ENCODE measurements at places on chromosomes 5 and 9.

GRCh38 chr9:19800884-19801283, 12.0 kb upstream of the SLC24A2 start:
- no peak for DNase-seq

- no peak for DNase-seq
Observed at GRCh38 chr5:142316051-142316450, 8.8 kb downstream of the SPRY4 start.

DNA sequence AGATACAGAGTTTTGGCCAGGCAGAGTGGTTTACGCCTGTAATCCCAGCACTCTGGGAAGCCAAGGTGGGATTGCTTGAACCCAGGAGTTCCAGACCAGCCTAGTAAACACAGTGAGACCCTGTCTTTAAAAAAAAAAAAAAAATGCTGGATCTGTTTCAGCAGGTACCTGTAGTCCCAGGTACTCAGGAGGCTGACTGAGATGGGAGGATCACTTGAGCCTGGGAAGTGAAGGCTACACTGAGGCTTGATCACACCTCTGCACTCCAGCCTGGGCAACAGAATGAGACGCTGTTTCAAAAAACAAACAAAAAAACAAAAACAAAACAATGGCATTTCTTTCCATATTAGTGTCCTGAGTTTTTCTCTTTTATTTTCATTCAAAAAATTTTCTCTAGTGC, 19.0 kb downstream of the UNC13B start:
- no peak for DNase-seq

- no peak for DNase-seq
Observed at GRCh38 chr5:153746440-153746839, 256.0 kb downstream of the GRIA1 start.

DNA sequence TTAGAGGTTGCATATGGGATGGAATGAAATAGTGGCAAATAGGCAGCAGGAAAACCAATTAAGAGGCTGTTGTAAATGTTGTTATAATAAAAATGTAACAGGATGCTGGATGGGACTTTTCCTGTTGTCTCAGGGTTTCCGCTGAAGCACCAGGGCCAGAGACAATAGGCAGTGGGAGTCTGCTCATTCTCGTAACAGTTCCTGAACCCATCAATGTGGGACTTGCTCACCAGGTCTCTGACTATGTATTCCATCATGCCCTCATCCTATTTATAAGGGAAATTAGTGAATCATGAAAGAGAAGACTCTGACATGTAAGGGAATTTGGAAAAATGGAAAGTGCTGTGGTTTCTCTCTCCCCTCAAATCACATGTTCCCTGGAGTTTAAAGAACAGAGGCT, 23.5 kb upstream of the SSBP2 start:
- DNase-seq: no peak

GRCh38 chr5:135154961-135155360, 120.9 kb upstream of the PITX1 start:
- DNase-seq: no peak

DNA sequence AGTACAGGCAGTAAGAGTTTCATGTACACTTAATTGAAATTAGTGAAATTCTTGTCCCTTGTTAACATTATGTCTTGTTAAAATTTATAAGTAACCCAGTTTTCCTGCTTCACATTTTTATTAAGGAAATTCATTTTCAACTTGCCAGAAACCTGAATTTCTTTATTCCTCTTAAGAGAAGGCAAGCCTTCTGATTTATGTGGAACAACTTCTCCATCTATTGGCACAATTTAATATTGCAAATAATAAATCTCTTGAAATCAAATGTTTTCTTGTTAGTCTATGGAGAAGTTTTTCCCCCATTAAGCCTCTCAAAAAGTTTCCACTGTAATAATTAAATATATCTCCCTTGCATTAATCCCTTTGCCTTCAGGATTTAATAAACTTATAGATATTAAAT, 33.8 kb upstream of the ACO1 start:
- no peak for DNase-seq

DNA sequence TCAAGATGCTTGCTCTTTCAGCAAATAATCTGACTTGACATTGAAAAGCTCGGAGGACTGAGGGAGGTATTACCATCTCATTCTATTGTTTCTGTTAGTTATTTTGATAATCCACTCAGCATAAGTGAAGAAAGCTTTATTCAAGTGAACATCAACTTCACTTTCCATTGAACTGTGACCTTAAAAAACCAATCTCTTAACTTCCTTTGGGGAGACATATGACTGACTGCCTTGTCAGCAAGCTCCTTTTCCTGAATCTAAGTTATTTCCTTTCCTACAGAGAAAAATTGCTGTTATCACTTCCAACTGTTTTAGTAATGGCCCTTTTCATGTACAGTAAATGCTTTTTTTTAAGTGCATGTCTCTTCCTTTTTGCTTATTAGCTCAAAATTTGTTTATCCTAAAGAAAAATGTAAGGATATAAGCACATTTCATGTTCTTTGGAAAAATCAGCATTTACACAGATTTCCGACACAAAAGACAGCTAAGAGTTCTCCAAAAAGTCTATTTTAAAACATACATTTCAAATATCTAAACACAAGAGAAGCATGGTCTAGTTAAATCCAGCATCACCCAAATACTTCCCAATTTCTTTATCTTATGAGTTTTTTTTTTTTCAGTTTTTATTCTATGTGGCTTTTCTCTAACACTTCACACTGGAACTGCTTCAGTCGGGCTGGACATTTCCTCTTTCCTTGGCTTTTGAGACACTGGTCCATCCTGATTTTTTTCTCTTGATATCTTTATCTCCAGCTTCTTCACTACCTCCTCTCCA, 117.9 kb upstream of the DAB2 start:
- no peak for DNase-seq

DNA sequence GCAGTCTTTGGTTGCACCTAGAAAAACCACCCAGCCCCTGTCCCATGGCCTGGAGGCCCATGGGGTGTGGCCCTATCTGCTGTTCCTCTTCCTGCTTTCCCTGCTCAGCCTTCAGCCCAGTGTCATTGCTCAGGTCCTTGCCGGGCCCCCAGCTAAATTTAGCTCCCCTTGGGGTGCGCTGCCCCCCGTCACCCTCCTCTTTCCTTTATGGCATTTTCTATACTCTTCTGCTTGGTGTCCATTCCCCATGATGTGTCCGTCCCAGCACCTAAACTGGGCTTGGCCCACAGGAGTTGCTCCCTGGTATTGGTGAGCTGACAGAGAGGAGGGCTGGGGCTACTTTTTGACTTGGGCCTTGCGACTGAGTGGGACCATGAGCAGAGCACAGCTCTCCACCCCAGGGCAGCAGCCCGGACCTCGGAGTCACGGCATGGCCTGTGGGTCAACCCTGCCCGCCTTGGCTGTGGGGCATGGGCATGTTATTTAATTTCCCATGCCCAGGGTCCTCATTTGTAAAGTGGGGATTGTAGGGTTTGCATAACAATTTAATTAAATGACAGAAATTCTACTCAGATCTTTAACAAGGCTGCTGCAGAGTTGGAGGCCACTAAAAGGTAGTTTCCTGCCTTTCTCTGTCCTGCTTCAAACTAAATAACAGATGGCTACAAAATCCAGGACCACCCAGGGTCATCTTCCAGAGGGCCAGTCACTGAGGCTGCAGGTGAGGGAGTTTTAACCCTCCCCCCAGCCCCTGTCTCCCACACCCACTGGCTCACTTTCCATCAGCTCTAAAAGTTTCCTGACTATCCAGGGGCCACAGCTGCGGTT, 98.2 kb downstream of the DAP start:
- no peak for DNase-seq

DNA sequence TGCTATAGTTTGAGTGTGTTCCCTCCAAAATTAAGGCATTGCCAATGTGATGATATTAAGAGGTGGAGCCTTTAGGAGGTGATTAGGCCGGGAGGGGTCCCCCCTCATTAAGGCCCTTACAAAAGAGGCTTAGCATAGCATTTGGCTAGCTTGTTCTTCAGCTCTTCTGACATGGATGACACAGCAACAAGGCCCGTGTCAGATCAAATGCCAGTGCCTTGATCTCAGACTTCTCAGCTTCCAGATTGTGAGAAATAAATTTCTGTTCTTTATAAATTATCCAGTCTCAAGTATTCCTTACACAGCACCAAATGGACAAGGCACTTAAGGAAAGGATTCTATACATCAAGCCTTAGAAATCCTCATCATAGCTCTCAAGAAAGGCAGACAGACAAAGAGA, 31.8 kb downstream of the SLC38A9 start:
- no peak for DNase-seq

- no peak for DNase-seq
Observed at GRCh38 chr9:87276851-87277261, 220.8 kb upstream of the DAPK1 start.

DNA sequence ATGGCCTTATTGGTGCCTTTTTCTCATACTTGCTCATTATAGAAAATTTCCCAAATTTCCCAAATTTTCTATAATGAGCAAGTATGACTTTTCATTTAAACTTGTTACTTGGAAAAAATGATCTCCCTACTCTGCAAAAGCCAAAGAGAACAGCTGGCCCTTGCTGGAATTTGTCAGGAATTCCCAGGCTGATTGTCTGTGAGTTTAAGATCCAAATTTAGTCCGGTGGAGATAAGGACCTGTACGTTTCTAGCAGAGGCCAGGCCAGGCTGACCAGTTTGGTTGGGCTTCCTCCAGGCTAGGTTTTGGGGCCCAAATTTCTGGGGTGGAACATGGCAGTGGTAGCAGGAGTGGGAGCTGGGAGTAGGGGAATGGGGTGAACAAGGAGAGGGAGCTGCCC, 51.9 kb downstream of the NEURL1B start:
- DNase-seq: no peak

DNA sequence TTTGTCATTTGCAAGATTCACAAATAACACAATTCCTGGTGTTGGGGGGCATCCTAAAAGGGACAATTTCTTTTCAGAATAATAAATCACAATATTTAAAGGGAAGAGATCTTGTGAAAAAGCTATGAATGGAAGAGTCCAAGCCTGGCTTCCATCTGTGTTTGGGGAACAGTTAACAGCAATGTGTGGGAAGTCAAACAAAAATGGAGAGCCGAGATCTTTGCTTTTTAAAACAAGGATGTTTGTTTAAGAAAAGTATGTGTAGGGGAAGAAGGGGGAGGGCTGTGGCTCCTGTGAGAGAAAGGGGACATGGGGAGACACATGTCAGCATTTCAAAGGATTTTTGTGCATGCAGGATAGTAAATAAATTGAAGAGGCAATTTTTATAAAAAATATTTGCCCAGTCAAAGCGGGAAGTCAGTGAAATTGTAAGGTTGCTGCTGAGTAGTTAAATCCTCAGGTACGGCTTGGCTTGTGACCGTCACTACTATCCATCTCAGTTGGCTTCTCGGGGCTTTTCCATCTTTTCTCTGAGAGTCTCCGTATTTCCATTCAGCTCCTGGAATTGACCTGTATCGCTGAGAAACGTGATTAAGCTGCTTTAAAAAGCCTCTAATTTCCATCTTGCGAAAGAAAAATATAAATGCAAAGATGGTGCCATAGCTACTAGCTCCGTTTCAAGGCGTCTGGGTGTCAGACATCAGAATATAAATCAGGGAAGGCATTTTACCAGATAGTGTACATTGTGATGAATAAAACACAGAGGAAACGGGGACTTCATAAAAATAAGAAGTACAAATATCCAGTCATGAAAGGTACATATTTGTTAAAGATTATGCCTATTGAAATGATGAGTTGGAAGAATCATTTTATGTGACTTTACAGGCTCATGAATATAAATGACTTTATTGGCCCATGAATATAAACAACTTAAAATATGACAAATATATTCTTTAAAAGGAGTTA, 52.9 kb upstream of the VCAN start:
- DNase-seq: no peak

DNA sequence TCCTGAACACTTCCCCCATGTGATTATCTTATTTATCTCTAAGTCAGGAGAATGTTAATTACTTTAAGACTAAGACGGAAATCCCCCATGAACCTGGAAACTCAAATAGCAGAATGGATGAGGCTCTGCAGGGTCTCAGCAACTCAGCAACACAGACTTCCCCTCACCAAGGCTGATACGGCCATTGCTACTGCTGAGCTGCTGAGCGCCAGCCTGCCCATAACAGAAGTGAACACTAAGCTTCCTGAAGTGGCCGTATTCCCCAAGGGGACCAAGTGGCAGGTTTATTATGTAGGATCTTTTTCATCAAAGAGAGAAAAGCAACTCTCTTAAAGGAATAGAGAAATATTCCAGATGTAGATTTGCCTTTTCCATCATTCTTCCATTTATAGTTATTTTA, 311.1 kb downstream of the RFX3 start:
- no peak for DNase-seq

DNA sequence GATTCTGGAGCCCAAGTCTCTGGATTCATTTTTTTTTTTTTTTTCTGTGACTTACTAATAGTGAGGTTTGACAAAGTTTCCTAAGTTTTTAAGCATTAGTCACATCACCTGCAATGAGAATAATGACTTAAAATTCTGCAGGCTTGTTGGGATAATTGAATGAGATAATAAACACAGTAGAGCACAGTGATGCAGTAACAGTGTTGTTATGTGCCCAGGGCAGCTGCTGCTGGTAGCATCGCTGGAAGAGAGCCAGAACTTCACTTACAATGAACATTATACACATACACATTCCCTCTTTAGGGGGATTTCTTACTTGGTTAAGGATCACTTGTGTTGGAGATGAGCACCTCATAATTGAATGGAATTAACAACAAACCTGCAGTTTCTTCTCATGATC, 78.9 kb downstream of the ALDH7A1 start:
- DNase-seq: no peak

GRCh38 chr5:11777096-11777495, 127.2 kb downstream of the CTNND2 start:
- DNase-seq: no peak

- peak; percentile 49 for DNase-seq
Observed at GRCh38 chr5:32325062-32325461, 12.3 kb upstream of the MTMR12 start.
